ENCODE measurements at places on chromosomes 1 and 21.
A peak's percentile ranks its signal among the peaks of the same experiment; 100 is the strongest.

DNA sequence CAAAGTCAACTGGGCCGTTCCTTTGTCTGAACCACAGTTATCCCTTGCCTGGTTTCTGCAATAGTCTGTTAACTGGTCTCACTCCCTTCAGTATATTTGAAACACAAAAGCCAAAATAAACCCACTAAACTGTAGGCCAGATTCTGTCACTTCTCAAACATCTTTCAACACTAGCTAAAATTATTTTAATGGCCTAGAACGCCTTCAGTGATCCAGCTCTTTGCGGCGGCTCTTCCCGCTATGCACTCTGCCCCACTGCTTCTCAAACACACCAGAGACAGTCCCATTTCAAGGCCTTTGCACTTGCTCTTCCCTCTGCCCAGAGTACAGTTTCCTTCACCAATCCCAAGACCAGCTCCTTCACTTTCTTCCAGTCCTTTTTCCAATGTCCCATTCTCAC lies 9.2 kb downstream of the SAMSN1 start:
- no peak for DNase-seq

- DNase-seq = no peak
Measured at GRCh38 chr1:32239790-32240139, 7.3 kb upstream of the FAM167B start.

DNA sequence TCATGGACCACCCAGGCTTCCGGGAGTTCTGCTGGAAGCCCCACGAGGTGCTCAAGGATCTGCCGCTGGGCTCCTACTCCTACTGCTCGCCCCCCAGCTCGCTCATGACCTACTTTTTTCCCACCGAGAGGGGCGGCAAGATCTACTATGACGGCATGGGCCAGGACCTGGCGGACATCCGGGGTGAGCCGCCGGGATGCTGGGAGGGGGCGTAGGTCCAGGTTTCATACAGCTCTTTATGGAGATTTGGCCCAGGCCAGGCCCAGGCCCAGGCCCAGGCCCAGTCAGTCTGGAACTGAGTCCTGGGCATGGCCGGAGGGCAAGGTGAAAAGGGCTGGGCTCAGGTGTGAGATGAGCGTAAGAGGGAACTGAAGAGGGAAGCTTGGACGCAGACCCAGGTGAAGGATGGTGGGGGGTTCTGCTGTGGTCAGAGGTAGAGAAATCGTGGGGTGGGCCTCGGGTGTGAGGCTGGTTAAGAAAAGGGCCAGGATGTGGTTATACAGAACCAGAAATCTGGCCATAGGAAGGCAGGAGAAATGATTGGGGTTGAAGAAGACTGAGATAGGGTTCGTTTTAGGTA lies 23.0 kb downstream of the DISP3 start:
- no peak for DNase-seq

DNA sequence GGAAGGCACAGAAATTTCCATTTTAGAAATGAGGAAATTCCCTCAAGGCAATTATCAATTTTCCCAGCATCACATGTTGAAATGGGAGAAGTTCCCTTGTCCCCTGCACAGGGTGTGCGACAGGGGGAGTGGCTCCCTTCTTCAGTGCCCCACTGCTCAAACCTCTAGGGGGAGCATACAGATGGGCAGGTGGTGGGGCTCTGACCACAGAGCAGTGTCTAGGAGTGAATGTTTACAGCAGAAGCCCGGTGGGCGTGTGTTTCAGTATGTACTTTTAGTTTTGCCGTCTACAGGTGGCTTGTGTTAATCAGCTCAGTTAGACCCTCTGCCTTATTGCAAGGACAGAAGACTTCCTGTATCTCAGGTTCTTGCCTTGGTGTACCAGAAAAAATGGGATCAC lies 493.7 kb upstream of the PLXNA2 start:
- no peak for DNase-seq

DNA sequence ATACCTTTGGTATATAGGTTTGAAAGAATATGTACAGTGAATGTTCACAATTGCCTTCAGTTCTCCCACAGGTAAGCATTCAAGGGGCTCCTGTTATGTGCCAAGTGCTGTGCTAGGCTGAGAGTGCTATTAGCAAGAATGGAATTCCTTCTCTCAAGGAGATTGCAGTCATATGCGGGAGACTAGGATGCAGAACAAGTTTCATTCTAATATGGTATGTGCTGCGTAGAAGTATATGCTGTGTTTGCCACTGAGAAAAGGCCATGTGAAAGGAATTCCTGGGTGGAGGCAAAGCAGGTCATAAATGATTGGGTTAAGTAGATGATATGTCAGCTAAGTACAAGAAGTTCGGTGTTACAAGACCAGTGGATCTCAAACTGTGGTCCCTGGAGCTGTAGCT lies 303.0 kb downstream of the GPATCH2 start:
- no peak for DNase-seq

GRCh38 chr21:29092102-29092959 lies 18.9 kb upstream of the CCT8 start:
- DNase-seq = no peak

- no peak for DNase-seq
Measured at GRCh38 chr1:119366424-119366823, 2.2 kb upstream of the HAO2 start.

DNA sequence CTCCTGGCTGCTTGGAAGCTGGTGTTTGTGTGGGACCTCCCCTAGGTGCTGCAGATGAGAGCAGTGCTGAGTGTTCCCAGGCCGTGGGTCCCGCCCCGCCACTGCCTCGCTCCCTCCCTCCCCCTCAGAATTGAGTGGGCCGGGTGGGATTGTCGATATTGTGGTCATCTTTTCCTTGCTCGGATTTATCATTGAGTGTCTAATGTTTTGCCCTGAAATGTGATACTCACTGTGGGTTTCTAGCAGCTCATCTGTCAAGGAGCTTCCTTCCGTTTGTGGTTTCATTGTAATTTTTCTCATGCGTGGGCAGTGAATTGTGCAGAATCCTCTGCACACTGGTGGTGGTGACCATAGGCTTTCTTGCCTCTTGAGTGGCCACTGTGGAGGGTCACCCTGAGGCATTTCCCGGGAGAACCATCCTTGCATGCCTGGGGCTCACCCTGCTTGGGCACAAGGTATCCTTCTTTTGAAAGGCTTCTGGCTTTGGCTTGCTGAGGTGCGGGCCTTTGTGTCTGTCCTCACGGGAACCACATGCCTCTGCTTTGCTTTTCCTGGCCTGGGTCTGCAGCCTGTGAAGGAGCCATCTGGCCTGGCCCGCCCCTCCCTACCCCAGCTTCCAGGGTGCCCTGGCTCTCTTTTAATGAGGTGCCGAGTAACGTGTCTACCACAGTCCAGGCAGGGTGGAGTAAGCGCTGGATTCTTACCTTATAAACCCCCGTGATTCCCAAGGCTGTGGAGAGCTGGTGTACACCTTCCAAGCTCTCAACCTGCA lies 25.6 kb downstream of the SLX9 start:
- DNase-seq = no peak

DNA sequence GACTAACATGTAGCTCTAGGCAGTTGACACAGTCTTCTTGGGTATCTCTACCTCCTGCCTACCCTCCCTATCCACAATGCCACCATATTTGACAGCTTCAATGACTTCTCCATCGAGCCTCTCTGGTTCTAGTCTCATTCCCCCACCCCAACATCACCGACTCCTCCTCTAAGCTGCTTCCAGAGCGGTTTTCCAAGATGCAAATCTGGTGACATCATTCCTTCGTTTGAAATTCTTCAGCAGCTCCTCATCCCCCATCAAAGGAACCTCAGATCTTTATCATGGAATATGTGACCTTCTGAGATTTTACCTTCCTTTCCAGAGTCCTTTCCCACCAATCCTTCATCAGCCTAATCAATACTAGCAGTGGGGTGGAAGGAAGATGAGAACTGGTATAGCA lies 352.4 kb upstream of the RUNX1 start:
- DNase-seq = no peak

GRCh38 chr1:35475856-35476674 lies 81.1 kb downstream of the KIAA0319L start:
- DNase-seq = no peak

DNA sequence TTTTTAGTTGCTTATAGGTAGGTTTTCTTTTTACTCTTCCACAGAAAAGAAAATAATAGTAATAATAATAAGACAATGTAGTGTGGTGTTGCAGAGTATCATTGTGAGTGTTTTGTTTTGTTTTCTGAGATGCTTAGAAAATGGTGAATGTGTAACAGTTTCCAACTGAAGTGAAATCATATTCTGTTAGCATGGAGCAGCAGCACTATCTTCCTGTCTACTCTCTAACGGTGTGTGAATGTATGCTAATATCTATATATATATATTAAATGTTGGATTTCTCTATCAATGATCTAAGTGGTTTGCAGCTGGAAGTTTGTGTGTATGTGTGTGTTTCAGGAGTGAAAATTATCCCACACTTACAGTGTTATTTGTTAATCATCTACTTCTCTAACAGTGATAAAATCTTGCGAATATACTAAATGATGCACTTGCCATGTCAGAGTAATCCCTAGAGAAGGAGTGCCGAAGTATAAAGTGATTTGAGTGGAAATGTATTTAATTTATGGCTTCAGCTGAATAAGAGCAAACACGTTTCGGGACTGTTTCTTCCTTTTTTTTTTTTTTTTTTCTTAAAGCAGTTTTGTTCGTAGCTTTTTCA lies 377 bp downstream of the SAMD13 start:
- DNase-seq = no peak

DNA sequence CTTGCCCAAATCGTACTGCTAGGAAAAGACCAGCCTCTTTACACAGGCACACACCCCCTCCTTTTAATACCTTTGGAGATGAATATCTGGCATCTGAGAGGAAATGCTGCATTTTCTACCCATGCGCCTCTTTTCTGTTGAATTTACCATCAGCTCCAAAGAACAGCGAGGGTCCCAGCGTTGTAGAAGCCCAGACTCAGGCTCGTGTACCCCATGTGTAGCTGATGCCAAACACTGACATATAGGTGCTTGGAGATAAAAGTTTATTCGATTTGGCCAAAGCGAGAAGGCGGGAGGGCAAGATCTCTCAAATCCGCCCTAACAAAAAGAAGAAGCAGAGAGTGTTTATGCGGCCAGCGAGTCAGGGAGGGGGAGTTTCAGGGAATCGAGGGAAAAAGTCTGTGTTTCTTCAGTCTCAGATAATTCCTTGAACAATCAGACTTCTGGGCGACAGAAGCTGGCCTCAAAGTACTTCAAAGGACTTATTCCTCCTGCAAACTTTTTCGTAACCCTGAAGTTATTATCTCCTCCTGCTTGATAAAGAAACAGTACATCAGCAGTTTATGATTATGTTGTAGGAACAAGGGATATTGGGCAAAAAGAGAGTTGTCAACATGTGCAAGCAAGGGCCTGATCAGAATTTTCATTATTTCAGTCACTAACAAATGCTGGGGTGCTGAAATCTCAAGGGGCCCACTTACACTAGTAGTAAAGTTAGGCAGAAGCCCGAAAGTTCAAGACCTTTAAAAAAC lies 642 bp upstream of the CREG1 start:
- DNase-seq = no peak

- no peak for DNase-seq
Measured at GRCh38 chr1:117177376-117177775, 33.4 kb downstream of the VTCN1 start.

DNA sequence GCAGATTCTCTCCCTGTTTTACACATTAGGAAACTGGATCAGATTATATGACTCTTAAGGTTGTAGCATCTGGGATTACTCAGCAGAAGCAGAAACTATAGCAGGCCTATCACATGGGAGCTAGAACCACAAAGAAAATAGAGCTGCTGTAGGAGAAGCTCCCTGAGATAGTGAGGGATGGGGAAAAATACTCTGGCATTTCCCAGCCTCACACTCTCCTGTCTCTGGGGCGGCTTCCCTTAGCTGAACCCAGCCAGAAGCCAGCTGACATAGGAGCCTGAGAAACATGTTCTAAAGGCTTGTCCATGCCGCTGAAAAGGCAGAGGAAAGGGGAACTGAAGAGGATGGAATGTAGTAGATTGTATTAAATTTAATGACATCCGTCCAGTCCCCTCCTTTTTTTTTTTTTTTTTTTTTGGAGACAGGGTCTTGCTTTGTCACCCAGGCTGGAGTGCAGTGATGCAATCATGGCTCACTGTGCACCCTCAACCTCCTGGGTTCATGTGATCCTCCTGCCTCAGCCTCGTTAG lies 76.8 kb upstream of the DNAJC6 start:
- DNase-seq = no peak

- no peak for DNase-seq
Measured at GRCh38 chr1:187513190-187513589, 684.4 kb downstream of the PLA2G4A start.

GRCh38 chr1:27725374-27726172 lies at the start of gene FAM76A:
Gene FAM76A, plus strand, starts transcription at chr1:27725961. Its CDS starts 120 bp downstream, at chr1:27726081.
- peak; percentile 98 for DNase-seq

DNA sequence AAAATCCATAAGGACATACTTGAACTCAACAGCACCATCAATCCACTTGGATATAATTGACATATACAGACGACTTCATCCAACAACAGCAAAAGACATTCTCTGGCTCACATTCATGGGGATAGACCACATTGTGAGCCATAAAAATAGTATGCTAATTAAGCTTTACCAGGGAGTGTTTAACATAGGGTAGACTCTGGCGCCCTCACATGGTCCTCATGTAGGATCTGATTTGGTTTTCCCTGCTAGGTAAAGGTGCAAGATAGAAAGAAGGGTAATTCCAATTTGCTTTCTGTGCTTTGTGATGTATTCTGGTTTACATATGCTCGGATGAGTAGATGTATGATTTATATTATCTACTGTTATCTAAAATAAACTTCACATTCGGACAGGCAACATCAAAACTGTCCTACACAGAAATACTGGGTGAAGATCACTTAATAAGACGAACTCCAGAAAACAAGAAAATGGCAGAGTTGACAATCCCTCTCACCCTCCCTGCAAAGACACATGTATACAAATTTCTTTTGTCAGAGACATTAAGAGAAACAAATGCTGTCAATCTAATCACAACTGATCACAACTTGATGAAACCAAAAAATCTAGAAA lies 27.7 kb downstream of the CR1L start:
- DNase-seq = no peak

GRCh38 chr1:233668725-233669294 lies 54.9 kb downstream of the KCNK1 start:
- DNase-seq = no peak

GRCh38 chr1:231157311-231157710 lies 4.5 kb upstream of the TRIM67 start:
- no peak for DNase-seq

DNA sequence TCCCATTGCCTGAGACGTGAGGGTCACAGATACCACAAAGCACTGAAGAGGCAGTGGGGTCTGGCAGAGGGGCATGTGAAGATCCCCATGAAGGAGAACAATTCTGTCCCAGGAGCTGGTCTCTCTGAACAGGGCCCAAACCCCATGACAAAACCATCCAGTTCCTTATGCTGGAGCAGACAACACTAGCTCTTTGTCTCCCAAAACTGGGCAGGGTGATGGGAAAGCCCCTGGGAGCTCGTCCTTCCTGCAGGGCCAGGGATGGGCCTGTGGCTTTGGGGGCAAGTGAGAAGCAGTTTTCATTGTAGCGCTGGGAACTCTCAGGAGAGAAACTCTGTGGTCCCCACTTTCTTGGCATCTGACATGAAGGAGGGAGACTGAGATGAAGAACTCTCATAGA lies 8.8 kb downstream of the ETV3L start:
- no peak for DNase-seq

DNA sequence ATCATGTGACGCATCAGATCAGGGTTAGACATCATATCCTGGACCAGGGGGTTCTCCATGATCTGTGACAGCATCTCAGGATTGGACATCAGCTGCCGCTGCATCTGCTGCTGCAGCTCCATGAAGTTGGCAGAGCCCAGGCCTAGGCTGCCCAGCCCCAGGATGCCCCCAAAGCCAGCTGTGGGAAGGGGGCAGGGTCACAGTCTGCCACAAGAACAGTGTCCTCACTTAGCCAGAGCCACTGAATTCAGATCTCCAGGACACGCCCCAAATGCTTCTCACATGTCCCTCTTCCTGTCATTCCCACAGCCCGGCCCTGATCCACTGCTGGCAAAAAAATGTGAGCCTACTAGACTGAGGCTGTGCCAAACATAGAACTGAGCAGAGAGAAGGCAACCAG lies 3.2 kb downstream of the UBQLN4 start:
- no peak for DNase-seq
